ENCODE measurements at places on chromosomes 5 and 9. TPM values are rescaled to one million over a fixed set of nuclear protein-coding genes. Genes with fewer than 3 reads are reported as not detected.

Gene CNTFR
- 3.1 TPM for total RNA-seq

Gene DBH
- total RNA-seq, result not detected

Gene EMB
- 3.7 TPM for total RNA-seq

Gene FCN1
- 5.2 TPM for total RNA-seq

Gene ZFP37
- 3.1 TPM for total RNA-seq

Gene PTGR1
- 53.2 TPM for total RNA-seq

Gene PCDH1
- 20.9 TPM for total RNA-seq

Gene SLU7
- total RNA-seq, result 16.2 TPM

Gene EPB41L4B
- 6.8 TPM for total RNA-seq

Data from skeletal muscle tissue (tissue), 5 donors.